Bronchial epithelial cell (primary cell): ENCODE measurements at places on chromosomes 16 and 17.

- DNase-seq, result no peak
Measured at GRCh38 chr16:17072104-17072503, 398.7 kb downstream of the XYLT1 start.

DNA sequence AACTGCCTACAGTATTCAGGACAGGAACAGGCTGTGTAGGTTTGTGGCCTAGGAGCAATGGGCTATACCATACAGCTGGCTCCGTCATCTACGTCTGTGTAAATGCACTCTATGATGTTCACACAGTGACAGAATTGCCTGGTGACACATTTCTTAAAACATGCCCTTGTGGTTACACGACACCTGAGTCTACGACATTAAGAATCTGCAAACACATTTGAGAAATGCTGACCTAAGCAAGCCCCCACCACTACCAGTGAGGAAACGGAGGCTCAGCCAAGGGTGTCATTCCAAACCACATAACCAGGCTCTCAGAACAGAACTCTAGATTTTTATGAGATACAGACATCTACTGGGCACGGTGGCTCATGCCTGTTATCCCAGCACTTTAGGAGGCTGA, 23.5 kb downstream of the USP36 start:
- no peak for DNase-seq

GRCh38 chr17:66175892-66176291, 16.0 kb downstream of the CEP112 start:
- DNase-seq, result no peak

DNA sequence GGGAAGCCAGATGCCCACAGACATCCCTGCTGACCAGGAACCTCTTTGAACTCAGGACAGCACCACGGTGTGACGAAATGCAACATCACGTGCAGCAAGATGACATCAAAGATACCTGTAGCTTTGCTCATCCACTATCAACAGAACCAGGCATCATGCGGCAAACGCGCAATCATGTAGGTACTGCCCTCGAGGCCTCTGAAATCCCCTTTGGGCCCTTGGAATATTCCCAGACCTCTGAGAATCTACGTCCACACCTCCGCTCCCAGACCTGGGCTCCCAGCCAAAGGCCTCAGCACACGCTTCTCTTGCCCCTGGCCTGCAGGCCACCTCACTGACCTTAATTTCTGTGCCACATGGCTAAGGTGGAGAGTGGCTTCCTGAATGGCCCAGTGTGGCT, 7.3 kb downstream of the CX3CL1 start:
- DNase-seq, result no peak

GRCh38 chr16:75108792-75109731, 7.5 kb downstream of the LDHD start:
- DNase-seq, result peak; percentile 98

DNA sequence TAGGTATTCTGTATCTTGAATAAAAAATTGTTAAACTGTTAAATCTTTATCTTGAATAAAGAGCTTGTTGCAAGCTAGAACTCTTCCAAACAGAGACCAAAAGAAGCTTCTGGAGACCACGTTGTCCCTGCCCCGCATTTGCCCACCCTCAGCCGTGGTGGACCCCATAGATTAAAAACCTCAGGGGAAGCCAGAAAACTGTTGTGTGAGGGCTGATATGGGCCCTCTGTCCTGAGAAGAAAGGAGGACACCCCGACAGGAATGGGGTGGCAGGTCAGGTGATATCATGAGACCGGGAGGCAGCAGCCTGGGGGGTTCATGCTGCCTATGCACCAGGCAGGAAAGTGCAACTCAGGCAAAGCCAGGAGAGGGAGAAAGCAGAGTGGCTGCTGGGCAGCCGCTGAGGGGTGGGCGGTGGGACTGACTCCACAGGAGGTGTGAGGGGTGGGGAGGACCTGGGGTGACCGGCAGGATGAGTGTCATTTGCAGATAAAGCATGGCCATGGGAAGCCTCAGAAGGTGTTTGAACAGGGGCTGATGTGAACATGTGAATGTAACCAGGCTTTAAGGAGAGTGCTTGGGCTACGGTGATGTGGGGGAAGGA, 147.8 kb downstream of the IRF8 start:
- no peak for DNase-seq

DNA sequence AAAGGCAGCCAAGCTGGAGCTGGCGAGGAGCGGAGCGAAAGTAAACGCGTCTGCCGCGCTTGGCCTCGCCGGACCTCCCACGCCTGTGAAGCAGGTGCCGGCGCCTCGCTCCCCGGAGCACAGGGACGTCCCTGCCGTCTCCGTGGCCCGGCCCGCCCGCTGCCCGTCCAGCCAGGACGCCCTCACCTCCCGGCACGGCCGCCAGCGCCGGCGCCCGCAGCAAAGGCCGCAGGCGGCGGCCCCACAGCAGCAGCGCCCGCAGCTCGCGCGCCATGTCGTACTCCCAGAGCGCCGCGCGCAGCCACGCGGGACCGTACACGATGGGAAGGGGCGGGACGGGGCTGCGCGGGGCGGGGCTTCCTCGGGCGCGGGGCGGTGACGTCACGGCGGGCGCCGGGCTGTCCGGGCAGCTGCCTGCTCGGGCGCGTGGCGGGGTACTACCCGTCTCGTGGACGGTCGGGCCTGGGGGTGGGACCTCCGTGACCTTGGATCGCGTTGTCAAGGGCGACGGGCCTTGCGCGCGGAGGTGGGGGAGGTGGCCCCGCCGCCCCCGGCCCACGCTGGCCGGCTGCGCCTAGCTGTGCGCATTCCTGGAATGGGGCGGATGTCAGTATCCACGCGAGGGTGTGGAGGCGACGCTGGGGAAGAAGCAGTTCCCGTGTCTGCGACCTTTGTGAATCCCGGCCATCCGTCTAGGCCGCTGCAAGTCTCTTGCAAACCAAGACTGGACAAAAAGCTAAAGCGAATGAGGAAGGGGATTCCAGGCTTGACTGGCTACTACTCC, at the start of gene TRAP1:
TRAP1 (minus strand) TSS at position 290 of the 784 bp plus-strand sequence; CDS start at position 274, 16 bp downstream.
- DNase-seq, result peak; percentile 23
